ENCODE measurements at places on chromosomes 3 and 15. TPM values are rescaled to one million over a fixed set of nuclear protein-coding genes. Genes with fewer than 3 reads are reported as not detected.
A peak's percentile ranks its signal among the peaks of the same experiment; 100 is the strongest.

FHIT gene
- polyA plus RNA-seq = 61.2 TPM

GPR27 gene
- polyA plus RNA-seq = 5.5 TPM

PPM1L gene
- polyA plus RNA-seq = 2.8 TPM

TOPAZ1 gene
- not detected for polyA plus RNA-seq

AGBL1 gene
- polyA plus RNA-seq = not detected

- no peaks in the 10 kb centered on the region for H3K27me3 ChIP-seq
- DNase-seq = no peak
These were observed 24.9 kb downstream of the ERC2 start for GRCh38 chr3:56443372-56443771.

DNA sequence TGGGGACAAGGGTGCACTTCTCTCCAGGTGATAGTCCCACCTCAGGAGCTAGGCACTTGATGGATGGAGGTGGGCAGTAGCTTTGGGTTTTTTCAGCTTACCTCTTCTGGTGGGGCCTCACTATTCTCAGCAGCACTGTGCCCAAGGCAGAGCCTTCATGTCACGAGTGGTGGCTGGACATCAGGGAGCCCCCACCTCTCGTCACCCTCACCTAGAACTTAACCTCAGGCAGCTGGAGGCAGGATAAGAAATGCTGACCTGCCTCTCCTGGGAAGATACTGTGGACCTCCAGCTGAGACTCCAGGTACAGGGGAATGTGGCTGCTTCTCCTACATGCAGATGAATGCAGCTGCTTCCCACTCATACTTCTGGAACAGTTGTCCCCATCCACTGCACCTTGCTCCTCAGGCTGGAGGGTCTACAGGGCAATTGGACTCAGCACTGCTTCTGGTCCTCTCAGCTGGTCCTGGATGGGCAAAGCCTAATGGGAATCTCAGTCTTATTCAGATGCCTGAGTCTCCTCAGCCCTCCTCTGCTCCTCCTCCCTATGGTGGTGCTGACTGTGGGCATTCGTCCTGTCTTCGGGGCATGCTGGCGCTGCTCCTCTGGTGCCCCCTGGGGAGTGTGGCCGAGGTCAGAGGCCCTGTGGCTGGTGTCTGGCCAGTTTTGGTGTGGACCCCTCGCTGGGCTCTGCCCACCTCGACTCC is 129.9 kb downstream of the KLF13 start:
- H3K27me3 ChIP-seq = no peaks in the 10 kb centered on the region
- H3K4me1 ChIP-seq = no peaks in the 10 kb centered on the region
- no peak overlapping the region for H3K4me3 ChIP-seq
- no peak for DNase-seq
- H3K27ac ChIP-seq = no peak overlapping the region
- no peaks in the 10 kb centered on the region for H3K36me3 ChIP-seq

DNA sequence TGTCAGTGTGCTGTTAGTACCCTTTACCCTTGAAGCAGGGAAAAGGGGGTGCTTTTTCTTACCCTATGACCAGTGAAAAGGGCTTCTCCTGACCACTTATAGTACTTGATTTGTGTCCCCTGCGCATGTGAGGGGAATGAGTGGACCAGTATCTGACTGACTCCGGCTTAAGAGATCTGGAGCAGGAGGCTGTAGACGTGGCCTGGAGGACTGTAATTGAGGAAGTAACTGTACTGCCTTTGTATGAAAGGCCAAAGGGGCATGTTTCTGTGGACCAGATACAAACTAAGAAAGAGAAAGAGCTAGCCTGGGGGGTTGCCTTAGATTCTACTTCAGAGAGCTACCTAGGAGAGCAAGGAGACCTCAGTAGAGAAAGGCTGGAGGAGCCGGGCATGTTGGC is 89.9 kb upstream of the TBL1XR1 start:
- H3K36me3 ChIP-seq = no peaks in the 10 kb centered on the region
- no peak overlapping the region for H3K27ac ChIP-seq
- H3K4me1 ChIP-seq = no peaks in the 10 kb centered on the region
- H3K4me3 ChIP-seq = no peak overlapping the region

GRCh38 chr15:58410353-58410752 is 21.4 kb upstream of the LIPC start:
- DNase-seq = peak; percentile 84
- no peaks in the 10 kb centered on the region for H3K4me1 ChIP-seq
- peak overlapping the region; percentile 27 for H3K27ac ChIP-seq
- H3K4me3 ChIP-seq = peak overlapping the region; percentile 41
- H3K27me3 ChIP-seq = no peaks in the 10 kb centered on the region
- no peaks in the 10 kb centered on the region for H3K36me3 ChIP-seq

GRCh38 chr15:31502541-31503229 is 176.1 kb downstream of the KLF13 start:
- H3K4me3 ChIP-seq = no peak overlapping the region
- H3K27ac ChIP-seq = no peak overlapping the region
- no peaks in the 10 kb centered on the region for H3K4me1 ChIP-seq
- H3K36me3 ChIP-seq = no peaks in the 10 kb centered on the region
- DNase-seq = no peak

- H3K36me3 ChIP-seq = no peaks in the 10 kb centered on the region
- no peak overlapping the region for H3K4me3 ChIP-seq
- DNase-seq = no peak
- H3K27me3 ChIP-seq = no peaks in the 10 kb centered on the region
These were observed 3.7 kb downstream of the HHATL start for GRCh38 chr3:42698911-42699230.

GRCh38 chr15:80036071-80036470 is 23.4 kb upstream of the ZFAND6 start:
- H3K27me3 ChIP-seq = no peaks in the 10 kb centered on the region
- no peak for DNase-seq
- no peaks in the 10 kb centered on the region for H3K36me3 ChIP-seq
- no peak overlapping the region for H3K27ac ChIP-seq

- H3K27ac ChIP-seq = no peak overlapping the region
- DNase-seq = no peak
- no peaks in the 10 kb centered on the region for H3K27me3 ChIP-seq
- no peaks in the 10 kb centered on the region for H3K4me1 ChIP-seq
- no peak overlapping the region for H3K4me3 ChIP-seq
- H3K36me3 ChIP-seq = no peaks in the 10 kb centered on the region
These were observed 60.9 kb downstream of the ATP2B2 start for GRCh38 chr3:10444511-10444910.

GRCh38 chr3:2819571-2819970 is 290.6 kb downstream of the IL5RA start:
- no peaks in the 10 kb centered on the region for H3K27me3 ChIP-seq
- DNase-seq = no peak
- H3K4me1 ChIP-seq = no peaks in the 10 kb centered on the region

- H3K27me3 ChIP-seq = no peaks in the 10 kb centered on the region
- H3K36me3 ChIP-seq = peaks cover 2% of the 10 kb centered on the region
- no peak for DNase-seq
- no peak overlapping the region for H3K4me3 ChIP-seq
- H3K27ac ChIP-seq = peak overlapping the region; percentile 77
These were observed 19.2 kb downstream of the KLF13 start for GRCh38 chr15:31345606-31346366.

GRCh38 chr15:80233581-80233980 is 18.4 kb downstream of the CTXND1 start:
- no peak overlapping the region for H3K27ac ChIP-seq
- no peaks in the 10 kb centered on the region for H3K27me3 ChIP-seq
- no peak overlapping the region for H3K4me3 ChIP-seq
- H3K36me3 ChIP-seq = no peaks in the 10 kb centered on the region

DNA sequence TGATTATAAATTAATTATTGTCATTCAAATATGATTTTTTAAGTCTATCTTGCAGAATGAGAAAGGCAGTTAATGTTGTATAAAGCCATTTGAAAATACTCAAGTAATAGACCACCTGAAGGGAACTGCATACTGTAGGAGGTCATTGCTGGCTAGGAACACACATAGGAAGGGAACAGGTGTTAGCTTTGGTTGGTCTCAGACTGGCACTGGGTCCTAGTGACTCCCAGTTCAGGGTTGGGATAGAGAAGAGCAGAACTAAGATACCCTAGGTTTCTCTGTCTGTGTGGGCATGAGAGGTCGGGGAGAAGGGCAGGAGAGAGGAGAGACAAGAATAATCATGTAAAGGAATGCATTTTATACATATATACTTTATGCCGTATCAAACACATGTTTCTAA is 559.0 kb upstream of the GOLIM4 start:
- no peaks in the 10 kb centered on the region for H3K27me3 ChIP-seq
- H3K27ac ChIP-seq = no peak overlapping the region
- no peaks in the 10 kb centered on the region for H3K4me1 ChIP-seq
- H3K36me3 ChIP-seq = no peaks in the 10 kb centered on the region
- no peak overlapping the region for H3K4me3 ChIP-seq

GRCh38 chr15:31409171-31409570 is 82.5 kb downstream of the KLF13 start:
- no peak overlapping the region for H3K27ac ChIP-seq
- no peak overlapping the region for H3K4me3 ChIP-seq
- no peaks in the 10 kb centered on the region for H3K27me3 ChIP-seq
- DNase-seq = no peak
- no peaks in the 10 kb centered on the region for H3K36me3 ChIP-seq

DNA sequence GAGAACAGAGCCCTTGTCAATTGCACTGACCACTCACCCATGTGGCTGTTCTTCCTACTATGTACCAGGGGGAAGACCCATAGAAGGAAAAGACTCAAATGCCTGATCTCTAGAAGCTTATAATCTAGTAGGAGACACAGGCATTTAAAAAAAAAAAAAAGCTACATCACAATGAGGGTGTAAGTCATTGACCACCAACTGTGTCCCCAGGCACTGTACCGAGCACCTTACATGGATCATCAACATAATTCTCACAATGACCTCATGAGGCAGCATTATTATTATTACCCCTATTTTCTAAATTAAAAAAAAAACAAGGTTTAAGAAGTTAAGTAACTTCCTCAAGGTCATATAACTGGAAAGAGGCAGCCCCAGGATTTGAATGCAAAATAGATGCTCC is 247.4 kb downstream of the SHOX2 start:
- H3K4me1 ChIP-seq = no peaks in the 10 kb centered on the region
- H3K27me3 ChIP-seq = no peaks in the 10 kb centered on the region
- DNase-seq = no peak
- H3K27ac ChIP-seq = no peak overlapping the region
- no peak overlapping the region for H3K4me3 ChIP-seq

DNA sequence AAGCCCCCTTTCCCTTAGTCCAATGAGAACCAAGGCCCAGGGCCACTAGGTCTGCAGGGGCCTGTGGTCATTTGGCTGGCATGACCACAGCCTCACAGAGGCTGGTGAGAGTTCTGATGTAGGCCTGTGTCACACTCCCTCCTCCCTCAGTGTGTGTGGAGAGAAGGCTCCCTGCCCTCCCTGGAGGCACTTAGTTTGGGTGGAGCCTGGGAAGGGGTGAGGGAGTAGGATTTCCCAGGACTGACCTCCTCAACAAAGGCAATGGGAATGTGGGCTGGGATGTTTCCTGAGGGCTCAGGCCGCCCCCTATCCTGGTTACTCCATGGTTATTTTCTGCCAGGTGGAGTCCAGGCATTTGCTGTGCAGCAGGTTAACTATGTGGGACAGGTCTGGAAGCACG is 7.6 kb downstream of the TEX264 start:
- no peak for DNase-seq
- H3K4me1 ChIP-seq = peaks cover 54% of the 10 kb centered on the region
- no peak overlapping the region for H3K27ac ChIP-seq
- H3K27me3 ChIP-seq = no peaks in the 10 kb centered on the region
- H3K4me3 ChIP-seq = no peak overlapping the region

GRCh38 chr3:96347289-96347688 is 467.1 kb upstream of the EPHA6 start:
- H3K27me3 ChIP-seq = no peaks in the 10 kb centered on the region
- no peak for DNase-seq
- no peak overlapping the region for H3K4me3 ChIP-seq
- H3K4me1 ChIP-seq = no peaks in the 10 kb centered on the region

DNA sequence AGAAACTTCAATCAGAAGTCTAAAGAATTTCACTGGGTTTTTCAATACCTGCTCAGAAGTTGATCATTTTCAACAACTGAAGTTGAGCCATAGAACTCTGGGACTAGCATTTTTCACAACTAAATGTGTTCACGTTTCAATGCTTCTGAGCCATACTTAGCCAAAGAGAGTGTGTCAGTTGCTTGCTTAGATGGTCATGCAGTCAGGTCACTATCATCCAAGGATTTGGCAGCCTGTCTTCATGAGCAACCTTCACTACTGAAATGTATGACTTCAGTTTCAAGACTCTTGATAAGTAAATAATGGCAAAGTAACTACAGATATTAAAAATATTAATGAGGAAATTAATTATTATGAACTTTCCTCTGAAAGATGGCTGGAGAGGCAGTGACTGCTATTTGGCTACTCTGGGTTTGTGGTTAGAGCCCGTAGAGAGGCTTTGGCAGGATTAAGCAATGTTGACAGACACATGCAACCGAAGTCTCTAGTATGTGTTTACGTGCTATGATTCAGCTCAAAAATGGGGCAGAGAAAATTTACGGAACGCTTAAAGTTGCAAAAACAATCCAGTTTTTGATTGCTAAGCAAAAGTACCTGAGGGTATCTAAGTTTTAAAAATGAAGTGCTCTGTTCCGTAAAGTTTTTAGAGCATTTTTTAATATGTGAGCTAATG is 133.8 kb downstream of the GMNC start:
- no peak overlapping the region for H3K4me3 ChIP-seq
- no peaks in the 10 kb centered on the region for H3K27me3 ChIP-seq
- DNase-seq = no peak
- H3K4me1 ChIP-seq = no peaks in the 10 kb centered on the region
- H3K36me3 ChIP-seq = no peaks in the 10 kb centered on the region

DNA sequence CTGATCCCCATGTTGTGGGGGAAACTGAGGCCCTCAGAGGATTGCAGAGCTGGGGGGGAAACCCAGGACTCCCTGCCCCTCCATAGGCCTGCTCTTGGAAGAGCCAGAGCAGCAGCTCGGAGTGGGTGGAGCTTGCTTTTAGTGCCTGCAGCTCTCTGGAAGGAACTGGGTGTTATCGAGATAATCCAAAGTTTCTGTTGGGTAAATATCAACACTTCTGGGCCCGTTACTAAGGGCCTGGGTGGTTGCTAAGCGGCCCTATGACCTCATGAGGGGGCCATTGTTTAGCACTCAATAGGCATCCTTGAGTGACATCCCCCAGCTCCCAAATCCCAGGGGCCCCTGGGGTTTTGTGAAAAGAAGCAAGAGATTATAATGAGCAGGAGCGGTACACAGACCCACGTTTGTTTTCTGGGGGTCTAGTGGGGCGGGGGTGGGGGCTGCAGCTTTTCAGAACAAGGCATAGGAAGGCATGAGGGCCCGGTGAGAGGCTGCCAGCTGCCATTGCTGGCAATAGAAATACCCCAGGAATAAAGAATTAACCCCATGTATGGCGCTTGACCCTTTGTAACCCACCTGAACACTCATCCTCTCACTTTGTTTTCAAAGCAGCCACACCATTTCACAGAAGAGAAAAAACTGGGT is 48.3 kb upstream of the ATP2B2 start:
- H3K4me1 ChIP-seq = no peaks in the 10 kb centered on the region
- H3K36me3 ChIP-seq = no peaks in the 10 kb centered on the region
- H3K27me3 ChIP-seq = no peaks in the 10 kb centered on the region
- no peak for DNase-seq

- no peak overlapping the region for H3K4me3 ChIP-seq
- H3K4me1 ChIP-seq = no peaks in the 10 kb centered on the region
- H3K27me3 ChIP-seq = no peaks in the 10 kb centered on the region
These were observed 40.7 kb downstream of the ATP2C1 start for GRCh38 chr3:130934442-130935089.

- no peaks in the 10 kb centered on the region for H3K4me1 ChIP-seq
- no peak for DNase-seq
- no peaks in the 10 kb centered on the region for H3K27me3 ChIP-seq
These were observed 37.3 kb downstream of the CACNA2D2 start for GRCh38 chr3:50466177-50466576.
